Activated naive CD8-positive, alpha-beta T cell treated with anti-CD3 and anti-CD28 coated beads, Interleukin-2, amount 10 ng/mL, durations not matched to agents 7 days and 5 days (primary cell): ENCODE measurements at places on chromosomes 12 and 14.

DNA sequence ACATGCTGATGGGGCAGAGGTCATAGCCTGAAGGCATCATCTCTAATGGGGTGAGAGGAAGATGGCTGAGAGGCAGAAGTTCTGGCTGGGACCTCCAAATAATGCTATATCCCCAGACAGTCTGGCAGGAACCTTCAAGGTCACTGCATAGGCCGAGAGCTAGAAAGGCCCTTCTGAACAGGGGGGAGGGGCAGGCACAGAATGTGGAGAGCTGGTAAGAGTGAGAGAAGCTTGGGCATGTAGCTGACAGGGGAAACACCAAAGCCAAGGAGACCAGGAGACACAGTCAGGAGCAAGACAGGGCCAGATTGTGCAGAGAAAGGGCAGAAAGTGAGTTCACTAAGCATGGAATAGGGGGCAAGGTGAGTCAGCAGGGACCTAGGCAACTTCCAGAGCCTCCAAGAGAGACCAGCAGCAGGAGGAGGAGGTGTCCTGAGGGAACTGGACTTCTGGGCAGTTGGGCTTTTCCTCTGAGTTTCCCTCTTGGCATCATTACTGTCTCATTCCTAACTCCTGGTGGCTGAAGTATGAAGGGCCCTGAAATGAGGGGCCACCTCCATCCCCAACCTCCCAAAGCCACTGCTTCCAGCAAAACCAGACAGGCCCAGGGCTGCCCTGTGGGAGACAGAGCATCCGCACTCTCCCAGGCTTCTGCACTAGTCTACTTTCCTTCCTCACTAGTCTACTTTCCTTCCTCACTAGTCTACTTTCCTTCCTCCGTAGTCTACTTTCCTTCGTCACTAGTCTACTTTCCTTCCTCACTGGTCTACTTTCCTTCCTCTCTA is 17.1 kb downstream of the ANO2 start:
- H3K27me3 ChIP-seq = peaks cover 2% of the 10 kb centered on the region
- no peak overlapping the region for H3K4me3 ChIP-seq
- no peak for DNase-seq
- no peaks in the 10 kb centered on the region for H3K36me3 ChIP-seq

DNA sequence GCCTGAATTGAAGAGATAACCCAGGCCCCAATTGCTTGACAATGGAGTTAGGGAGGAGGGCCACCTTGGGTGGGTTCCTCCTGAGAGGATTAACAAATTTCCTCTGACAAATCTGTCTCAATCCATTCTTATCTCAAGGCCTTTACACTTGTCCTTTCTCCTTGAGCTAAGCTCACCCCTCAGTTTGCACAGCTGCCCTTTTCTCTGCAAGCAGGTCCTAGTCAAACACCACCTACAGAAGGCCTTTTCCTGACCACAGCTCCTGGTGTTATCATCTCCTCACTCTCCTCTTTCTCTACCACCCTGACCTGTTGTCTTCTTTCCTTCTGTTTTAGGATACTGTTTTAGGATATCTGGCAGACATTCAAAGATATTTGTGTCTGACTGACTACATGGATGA is 26.4 kb upstream of the GSC start:
- H3K36me3 ChIP-seq = no peaks in the 10 kb centered on the region
- H3K4me3 ChIP-seq = no peak overlapping the region
- no peak for DNase-seq
- no peak overlapping the region for H3K27ac ChIP-seq

DNA sequence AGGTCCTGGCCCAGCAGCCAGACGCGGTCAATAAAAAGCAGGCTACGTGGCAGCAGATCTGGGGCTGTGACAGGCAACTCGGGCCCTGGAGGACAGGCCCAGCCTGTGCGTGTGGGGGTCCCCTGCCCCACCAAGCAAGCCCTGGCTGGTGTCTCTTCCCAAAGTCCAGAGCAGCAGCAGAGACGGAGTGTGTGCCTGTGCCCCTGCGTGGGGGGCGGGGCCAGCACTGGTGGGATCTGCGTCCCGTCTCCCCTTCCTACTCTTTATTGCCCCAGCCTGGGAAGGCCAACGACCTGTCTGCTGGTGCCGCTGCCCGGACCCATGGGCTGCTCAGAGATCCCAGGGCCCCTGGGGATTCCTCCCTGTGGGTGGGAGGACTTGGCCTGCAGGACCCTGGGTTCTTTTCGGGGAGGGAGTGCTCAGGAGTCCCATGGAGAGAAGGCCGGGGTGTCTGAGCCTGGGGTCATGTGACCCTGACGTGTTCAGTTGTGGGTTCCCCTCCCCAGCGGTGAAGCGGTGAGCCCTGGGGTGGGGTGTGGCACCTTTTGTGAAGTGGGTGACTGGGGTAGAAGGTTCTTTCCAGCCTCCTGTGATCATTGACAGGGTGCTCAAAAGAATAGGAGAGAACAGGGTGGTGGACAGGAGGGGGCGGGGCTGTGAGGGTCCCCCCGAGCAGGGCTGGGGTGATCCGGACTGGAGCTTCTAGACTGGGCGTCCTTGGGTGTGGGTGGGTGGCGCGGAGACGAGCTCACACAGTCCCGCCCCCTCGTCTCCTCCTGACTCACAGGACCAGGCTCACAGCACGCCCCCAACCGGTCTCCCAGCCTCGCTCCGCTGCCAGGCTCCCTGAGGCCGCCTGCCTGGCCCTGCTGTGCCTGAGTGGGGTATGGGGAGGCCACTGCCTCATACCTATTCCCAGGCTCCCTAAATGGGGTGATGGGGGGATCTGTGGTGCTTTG is 22.4 kb downstream of the ASPG start:
- no peak overlapping the region for H3K4me3 ChIP-seq
- H3K4me1 ChIP-seq = no peaks in the 10 kb centered on the region
- no peaks in the 10 kb centered on the region for H3K36me3 ChIP-seq

DNA sequence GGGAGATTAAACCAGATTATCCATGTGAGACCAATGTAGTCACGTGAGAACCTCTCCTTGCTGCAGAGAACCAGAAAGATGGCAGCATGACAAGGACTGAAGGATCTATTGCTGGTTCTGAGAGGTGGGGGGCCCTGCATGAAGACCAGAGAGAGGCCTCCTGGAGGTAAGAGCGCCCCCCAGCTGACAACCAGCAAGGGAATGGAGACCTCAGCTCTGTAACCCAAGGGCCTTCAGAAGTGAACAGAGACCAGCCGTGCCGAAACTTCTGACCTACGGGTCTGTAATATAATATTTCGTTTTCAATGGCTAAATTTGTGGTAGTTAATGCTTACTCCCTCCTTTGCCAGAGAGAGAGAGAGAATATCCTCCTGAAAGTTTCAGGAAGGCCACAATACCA is 524.1 kb upstream of the TBX3 start:
- no peaks in the 10 kb centered on the region for H3K4me1 ChIP-seq
- H3K4me3 ChIP-seq = no peak overlapping the region
- no peaks in the 10 kb centered on the region for H3K27me3 ChIP-seq
- DNase-seq = no peak

- no peak overlapping the region for H3K27ac ChIP-seq
- no peak overlapping the region for H3K4me3 ChIP-seq
Observed at GRCh38 chr12:15122344-15122743, 98.9 kb downstream of the RERG start.

GRCh38 chr12:105987685-105988035 is 151.1 kb downstream of the NUAK1 start:
- no peak overlapping the region for H3K4me3 ChIP-seq
- H3K4me1 ChIP-seq = no peaks in the 10 kb centered on the region
- no peak for DNase-seq
- no peak overlapping the region for H3K27ac ChIP-seq
- peaks cover 6% of the 10 kb centered on the region for H3K27me3 ChIP-seq

DNA sequence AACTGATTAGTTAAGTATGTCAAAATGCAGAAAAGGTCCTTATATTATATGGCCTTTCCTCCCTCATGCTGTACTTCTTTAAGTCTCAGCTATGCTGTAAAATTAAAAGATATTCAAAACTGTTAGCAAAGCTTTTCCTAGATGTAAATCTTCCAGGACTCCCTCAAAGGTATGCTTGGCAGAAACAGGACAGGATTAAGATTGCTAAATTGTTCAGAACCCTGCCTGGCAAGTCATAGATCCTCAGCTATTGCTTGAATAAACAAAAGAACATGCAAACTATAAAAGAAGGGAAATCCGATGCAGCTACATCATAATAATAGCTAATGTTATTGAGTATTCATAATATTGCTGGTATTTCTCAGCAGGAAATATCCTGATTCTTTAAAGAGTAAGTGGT is 322.6 kb downstream of the CCDC91 start:
- no peak overlapping the region for H3K4me3 ChIP-seq
- no peaks in the 10 kb centered on the region for H3K27me3 ChIP-seq
- DNase-seq = no peak
- H3K4me1 ChIP-seq = no peaks in the 10 kb centered on the region
- H3K27ac ChIP-seq = no peak overlapping the region

DNA sequence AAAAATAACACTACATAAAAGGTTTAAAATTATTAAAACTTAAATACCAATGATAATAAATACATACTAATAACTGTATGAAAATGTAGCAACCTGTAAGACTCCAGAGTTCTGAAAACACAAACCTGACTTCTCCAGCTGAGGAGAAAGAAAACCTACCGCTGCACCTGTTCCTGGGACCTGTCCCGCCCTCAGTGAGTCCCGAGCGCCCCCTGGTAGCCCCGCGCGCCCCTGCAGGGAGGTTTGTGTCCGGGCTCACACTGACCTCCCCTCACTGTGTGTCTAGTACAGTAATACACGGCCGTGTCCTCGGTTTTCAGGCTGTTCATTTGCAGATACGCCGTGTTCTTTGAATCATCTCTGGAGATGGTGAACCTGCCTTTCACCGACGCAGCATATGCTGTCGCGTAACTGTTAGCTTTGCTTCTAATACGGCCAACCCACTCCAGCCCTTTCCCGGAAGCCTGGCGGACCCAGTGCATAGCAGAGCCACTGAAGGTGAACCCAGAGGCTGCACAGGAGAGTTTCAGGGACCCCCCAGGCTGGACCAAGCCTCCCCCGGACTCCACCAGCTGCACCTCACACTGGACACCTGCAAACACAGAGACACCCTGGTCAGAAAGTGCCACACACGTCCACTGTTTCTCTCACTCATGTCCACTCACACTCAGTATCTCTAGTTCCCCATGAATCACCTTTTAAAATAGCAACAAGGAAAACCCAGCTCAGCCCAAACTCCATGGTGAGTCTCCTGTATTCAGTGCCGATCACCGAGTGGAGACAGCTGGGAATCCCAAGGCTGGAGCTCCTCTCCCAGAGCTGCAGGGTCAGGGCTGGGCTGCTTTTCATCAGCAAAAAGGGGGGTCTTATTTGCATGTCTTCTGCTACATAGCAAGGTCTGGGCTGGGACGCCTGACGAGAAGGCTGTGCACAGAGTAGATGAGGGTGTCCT is 1276.3 kb downstream of the TMEM121 start:
- H3K4me1 ChIP-seq = peaks cover 3% of the 10 kb centered on the region
- H3K36me3 ChIP-seq = no peaks in the 10 kb centered on the region
- H3K4me3 ChIP-seq = no peak overlapping the region

- H3K4me3 ChIP-seq = peak overlapping the region; percentile 97
- H3K4me1 ChIP-seq = peaks cover 45% of the 10 kb centered on the region
Observed at GRCh38 chr12:68612202-68612601, 1.5 kb downstream of the RAP1B start.

DNA sequence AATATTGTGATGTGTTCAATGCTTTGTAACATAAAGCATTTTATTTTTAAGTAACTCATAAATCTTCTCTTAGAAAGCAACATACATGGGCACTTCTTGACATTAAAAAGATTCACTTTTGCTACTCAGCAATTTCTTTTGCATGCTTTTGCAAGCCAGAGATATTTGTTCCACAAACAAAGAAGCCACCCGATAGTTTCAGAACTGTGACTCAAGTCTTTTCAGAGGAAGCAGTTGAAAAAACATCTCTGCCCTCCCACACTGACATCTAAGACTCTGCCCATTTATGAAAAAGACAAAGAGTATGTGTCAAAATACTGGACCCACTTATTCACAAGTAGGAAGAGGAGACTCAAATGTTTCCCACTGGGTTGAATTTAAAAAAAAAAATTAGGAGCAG is 7.5 kb downstream of the APPL2 start:
- H3K27ac ChIP-seq = peak overlapping the region; percentile 17
- peak overlapping the region; percentile 3 for H3K4me3 ChIP-seq
- H3K27me3 ChIP-seq = no peaks in the 10 kb centered on the region
- peaks cover 26% of the 10 kb centered on the region for H3K36me3 ChIP-seq

DNA sequence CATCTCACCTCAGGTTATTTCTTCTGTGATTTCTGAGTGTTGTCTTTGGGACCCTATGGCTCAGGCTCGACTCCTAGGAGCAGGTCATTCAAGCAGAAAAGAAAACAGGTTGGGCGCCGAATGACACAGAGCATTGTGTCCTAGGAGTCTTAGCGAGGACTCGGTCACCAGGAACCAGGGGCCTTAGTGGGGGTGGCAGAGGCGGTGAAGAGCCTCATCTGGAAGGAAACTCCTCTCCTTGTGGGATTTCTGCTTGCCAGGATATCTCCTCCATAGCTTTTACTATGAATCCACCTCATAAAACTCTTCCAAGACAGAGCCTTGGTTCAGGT is 630 bp downstream of the PLEKHH1 start:
- DNase-seq = no peak
- peak overlapping the region; percentile 69 for H3K4me3 ChIP-seq
- peaks cover 7% of the 10 kb centered on the region for H3K4me1 ChIP-seq
- H3K36me3 ChIP-seq = no peaks in the 10 kb centered on the region

DNA sequence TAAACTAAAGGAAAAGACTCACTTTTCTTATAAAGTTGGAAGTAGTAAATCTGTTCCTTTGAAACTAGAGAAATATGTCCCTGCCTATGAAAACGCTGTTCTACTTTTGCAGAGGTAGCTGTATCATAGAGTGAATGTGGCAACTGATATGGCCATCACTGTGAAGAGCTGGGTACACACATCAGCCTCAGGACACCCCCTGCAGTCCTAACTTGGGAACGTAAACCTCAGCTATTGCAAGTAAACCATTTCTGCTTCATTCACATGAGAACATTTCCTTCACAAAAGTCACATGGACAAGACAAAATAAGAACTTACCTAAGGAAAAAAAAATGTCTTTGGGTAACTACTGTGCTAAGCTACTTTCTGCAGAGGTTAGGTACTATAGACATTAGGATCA is 233.3 kb upstream of the PPFIA2 start:
- H3K4me1 ChIP-seq = peaks cover 5% of the 10 kb centered on the region
- peak; percentile 29 for DNase-seq
- no peaks in the 10 kb centered on the region for H3K36me3 ChIP-seq
- H3K27ac ChIP-seq = no peak overlapping the region
